ENCODE measurements at places on chromosomes 16 and 17.
A peak's percentile ranks its signal among the peaks of the same experiment; 100 is the strongest.

GRCh38 chr17:44389281-44389680 is at the start of gene ITGA2B:
Gene ITGA2B, minus strand, starts transcription at chr17:44389649. Its CDS starts 176 bp downstream, at chr17:44389473.
- H3K4me1 ChIP-seq: peaks cover 10% of the 10 kb centered on the region
- peak; percentile 50 for DNase-seq
- peaks cover 1% of the 10 kb centered on the region for H3K36me3 ChIP-seq

DNA sequence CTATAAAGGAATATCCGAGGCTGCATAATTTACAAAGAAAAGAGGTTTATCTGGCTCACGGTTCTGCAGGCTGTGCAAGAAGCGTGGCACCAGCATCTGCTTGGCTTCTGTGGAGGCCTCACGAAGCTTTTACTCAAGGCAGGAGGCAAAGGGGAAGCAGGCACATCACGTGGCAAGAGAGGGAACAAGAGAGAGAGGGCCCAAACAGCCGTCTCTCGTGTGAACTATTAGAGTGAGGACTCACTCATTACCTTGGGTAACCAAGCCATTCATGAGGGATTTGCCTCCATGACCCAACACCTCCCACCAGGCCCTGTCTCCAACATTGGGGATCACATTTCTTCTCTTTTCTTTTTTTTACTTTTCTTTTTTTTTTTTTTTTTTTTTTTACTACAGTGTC is 7.5 kb upstream of the ALKBH5 start:
- no peaks in the 10 kb centered on the region for H3K36me3 ChIP-seq
- no peak overlapping the region for H3K27ac ChIP-seq
- H3K4me3 ChIP-seq: no peak overlapping the region
- peaks cover 2% of the 10 kb centered on the region for H3K27me3 ChIP-seq
- H3K4me1 ChIP-seq: no peaks in the 10 kb centered on the region

DNA sequence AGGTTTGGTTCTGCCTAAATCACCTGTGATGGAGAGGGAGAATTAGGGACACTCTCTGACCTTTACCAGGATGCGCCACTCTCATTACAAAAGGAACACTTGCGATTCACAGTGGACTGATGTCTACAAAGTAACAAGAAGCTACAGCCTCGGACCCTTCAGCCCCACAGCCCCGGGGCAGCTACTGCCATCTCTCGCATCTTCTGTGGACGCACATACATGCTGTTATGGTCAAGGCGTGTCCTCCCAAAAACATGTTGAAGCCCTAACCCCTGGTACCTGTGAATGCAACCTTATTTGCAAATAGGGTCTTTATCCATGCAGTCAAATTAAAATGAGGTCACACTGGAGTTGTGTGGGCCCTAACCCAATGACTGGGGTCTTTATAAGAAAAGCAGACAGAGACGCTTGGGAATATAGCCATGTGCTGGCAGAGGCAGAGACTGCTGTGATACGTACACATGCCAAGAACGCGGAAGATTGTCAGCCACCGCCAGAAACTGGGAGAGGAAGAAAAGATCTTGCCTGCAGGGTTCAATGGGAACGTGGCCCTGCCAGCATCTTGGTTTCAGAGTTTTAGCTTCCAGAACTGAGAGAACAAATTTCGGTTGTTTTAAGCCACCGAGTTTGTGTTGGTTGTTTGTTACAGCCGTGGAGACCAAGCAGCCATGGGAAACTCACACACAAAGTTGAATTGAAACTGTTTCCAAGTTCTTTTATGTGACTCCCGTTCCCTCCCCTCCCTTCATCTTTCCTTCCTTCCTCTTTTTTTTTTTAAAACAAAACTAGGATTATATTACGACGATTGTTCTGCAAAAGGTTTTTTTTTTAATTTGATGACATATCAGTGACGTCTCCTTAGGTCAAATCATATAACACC is 23.1 kb downstream of the ATP2C2 start:
- no peaks in the 10 kb centered on the region for H3K4me1 ChIP-seq
- no peak overlapping the region for H3K27ac ChIP-seq
- H3K4me3 ChIP-seq: no peak overlapping the region
- DNase-seq: no peak
- no peaks in the 10 kb centered on the region for H3K36me3 ChIP-seq

GRCh38 chr16:15949210-15950160 is at the start of gene ABCC1:
Gene ABCC1, plus strand, starts transcription at chr16:15949616. Its CDS starts 136 bp downstream, at chr16:15949752.
- no peaks in the 10 kb centered on the region for H3K27me3 ChIP-seq
- H3K27ac ChIP-seq: peak within 1 kb of the TSS; percentile 92
- peaks cover 44% of the 10 kb centered on the region for H3K4me1 ChIP-seq
- DNase-seq: peak; percentile 69

DNA sequence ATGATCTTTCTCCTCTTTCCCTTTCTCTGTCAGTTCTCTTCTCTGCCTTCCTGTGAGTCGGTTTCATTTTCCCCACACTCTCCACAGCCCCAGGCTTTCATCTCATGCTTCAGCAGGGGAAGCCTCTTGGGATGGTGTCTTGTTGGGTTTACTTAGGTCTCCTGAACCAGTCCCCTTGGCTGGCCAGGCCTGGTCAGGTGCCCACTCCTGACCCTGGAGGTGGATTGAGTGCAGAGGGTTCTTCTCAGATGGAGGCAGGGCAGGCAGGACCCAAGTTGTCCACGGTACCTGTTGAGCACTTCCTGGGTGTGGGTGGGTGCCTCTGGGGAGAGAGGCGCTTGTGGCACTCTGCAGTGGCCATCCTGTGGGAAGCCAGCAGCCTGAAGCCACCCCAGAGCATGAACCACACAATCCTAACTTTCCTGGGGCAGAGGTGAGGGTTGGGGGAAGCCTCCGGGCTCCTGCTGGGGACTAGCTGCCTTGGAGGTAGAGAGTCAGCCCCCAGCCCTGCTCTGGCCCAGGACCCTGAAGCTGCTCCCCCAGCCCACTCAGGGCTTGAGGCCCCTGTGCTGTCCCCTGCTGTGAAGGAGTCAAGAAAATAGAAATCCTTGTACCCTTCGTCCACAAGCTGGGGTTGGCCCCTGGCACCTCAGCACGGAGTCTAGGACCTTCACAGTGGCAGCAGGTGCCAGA is 2.0 kb upstream of the RAP1GAP2 start:
- H3K36me3 ChIP-seq: no peaks in the 10 kb centered on the region
- no peak overlapping the region for H3K27ac ChIP-seq
- no peak overlapping the region for H3K4me3 ChIP-seq
- peaks cover 29% of the 10 kb centered on the region for H3K27me3 ChIP-seq

- H3K27me3 ChIP-seq: no peaks in the 10 kb centered on the region
- no peak overlapping the region for H3K4me3 ChIP-seq
- DNase-seq: no peak
- peaks cover 32% of the 10 kb centered on the region for H3K4me1 ChIP-seq
- H3K36me3 ChIP-seq: peaks cover 3% of the 10 kb centered on the region
Measured at GRCh38 chr17:54982399-54982798, 13.8 kb downstream of the STXBP4 start.

DNA sequence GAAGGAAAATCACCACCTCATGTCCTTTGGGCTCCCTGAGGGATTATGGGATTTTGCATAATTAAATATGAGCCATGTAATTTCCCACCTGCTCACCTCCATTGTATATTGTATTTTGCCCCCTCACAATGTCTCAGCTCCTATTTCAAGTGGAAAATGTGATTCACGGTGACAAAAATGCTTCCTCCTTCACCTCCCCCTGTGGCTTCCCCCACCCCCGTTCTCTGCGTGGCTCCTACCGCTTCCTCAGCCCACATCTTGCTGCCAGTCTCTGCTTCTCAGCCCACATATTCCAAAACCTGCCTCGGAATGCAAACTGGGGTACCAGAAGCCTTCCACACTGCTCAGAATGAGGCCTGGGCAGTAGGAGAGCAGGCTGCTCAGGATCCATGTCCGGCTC is 394.5 kb upstream of the C16orf82 start:
- H3K4me3 ChIP-seq: no peak overlapping the region
- H3K27ac ChIP-seq: no peak overlapping the region
- peaks cover 2% of the 10 kb centered on the region for H3K27me3 ChIP-seq
- no peaks in the 10 kb centered on the region for H3K4me1 ChIP-seq

DNA sequence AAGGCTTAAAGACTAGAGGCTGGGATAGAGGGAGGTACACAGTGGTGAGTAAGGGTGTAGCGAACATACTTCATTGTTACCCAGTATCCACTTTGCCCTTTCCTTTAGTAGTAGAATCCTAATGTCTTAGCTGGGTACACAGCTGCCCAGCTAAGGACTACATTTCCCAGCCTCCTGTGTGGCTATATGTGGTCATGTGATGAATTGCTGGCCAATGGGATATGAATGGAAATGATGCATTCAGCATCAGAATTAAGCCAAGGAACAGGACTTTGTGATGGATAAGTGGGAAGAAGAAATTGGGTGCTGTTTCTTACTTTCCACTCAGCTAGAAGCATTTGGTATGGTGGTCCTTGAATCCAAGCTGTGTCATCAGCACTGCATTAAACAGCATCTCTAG is 55.9 kb downstream of the FOXL1 start:
- no peak overlapping the region for H3K4me3 ChIP-seq
- no peak for DNase-seq
- H3K4me1 ChIP-seq: peaks cover 21% of the 10 kb centered on the region
- H3K27me3 ChIP-seq: no peaks in the 10 kb centered on the region

Data from chondrocyte (in vitro differentiated cells).